ENCODE measurements at places on chromosomes 12 and 14. TPM values are rescaled to one million over a fixed set of nuclear protein-coding genes. Genes with fewer than 3 reads are reported as not detected.

Gene IL22
- total RNA-seq: not detected

Gene CMKLR1
- not detected for total RNA-seq

Gene TTC5
- 11.1 TPM for total RNA-seq

Gene RD3L
- not detected for total RNA-seq

Gene OTUB2
- total RNA-seq: 1.7 TPM

Gene NUP107
- 32.2 TPM for total RNA-seq

Gene TDRD9
- total RNA-seq: 1.3 TPM

Gene KERA
- total RNA-seq: not detected

Gene PMEL
- total RNA-seq: 2.6 TPM

Gene GSG1
- total RNA-seq: not detected

Gene GNG2
- not detected for total RNA-seq

Gene OR4K5
- not detected for total RNA-seq

Gene BEGAIN
- total RNA-seq: 3.8 TPM

Gene CCND2
- 158 TPM for total RNA-seq

Gene AEBP2
- 15.4 TPM for total RNA-seq

Gene AHNAK2
- total RNA-seq: 574 TPM

Gene RIPK3
- 5.1 TPM for total RNA-seq

Gene RNF212B
- total RNA-seq: not detected

Gene LUM
- 0.21 TPM for total RNA-seq

Gene KRT7
- total RNA-seq: 1,618 TPM

Gene FBLN5
- total RNA-seq: 0.24 TPM

Gene IGF1
- total RNA-seq: not detected

Gene CLMN
- total RNA-seq: 7.2 TPM

Gene SMCO2
- 0.43 TPM for total RNA-seq

Gene RERGL
- total RNA-seq: not detected

Gene GRIN2B
- 0.24 TPM for total RNA-seq

Gene SLCO1B1
- total RNA-seq: not detected

Gene KRT72
- not detected for total RNA-seq

Gene ENDOU
- total RNA-seq: not detected

Gene CELA1
- not detected for total RNA-seq

Gene TAS2R46
- 0.85 TPM for total RNA-seq
